ENCODE measurements at places on chromosomes 3 and 15.

DNA sequence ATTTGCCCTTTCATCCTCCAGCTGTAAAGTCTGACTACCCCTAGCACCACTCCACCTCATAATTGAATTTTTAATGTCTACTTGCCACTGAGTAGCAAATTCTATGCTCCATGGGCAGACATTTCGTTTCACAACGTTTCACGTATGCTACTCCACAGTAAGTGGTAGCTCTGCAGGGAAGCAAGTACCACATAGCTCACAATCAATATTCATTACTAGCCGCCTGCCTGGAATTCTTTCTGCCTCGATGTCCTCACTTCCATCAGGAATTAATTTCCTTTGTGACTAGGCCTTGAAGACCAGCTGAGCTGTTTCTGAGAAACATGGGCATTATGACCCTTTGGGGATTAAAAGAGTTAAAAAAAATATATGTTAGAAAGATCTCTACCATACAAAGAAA, 15.3 kb downstream of the NPTN start:
- DNase-seq: no peak

DNA sequence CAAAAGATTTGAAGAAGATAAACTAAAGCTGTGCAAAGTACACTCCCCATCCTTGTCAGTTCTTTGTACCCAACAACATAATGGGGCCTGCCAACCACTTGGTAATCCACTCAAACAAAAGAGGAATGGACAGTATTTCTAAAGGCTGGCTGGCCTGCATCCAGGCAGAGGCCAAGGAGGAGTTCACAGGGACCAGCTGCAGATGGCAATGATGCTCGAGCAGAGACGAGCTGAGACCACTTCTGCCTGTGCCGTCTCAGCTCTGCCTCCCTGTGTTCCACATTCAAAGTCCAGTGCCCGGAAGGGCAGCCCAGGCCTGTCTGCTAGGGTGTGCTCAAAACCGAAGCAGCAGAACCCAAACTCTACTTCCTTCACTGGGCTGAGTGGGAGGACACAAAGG, 14.3 kb downstream of the CXCR6 start:
- peak; percentile 1 for DNase-seq

- DNase-seq: no peak
Measured at GRCh38 chr15:96125721-96126415, 204.6 kb upstream of the NR2F2 start.

GRCh38 chr3:129432671-129433070, 4.2 kb upstream of the EFCAB12 start:
- no peak for DNase-seq

- DNase-seq: peak; percentile 94
Measured at GRCh38 chr3:158991146-158991705, 189.4 kb downstream of the MFSD1 start.

DNA sequence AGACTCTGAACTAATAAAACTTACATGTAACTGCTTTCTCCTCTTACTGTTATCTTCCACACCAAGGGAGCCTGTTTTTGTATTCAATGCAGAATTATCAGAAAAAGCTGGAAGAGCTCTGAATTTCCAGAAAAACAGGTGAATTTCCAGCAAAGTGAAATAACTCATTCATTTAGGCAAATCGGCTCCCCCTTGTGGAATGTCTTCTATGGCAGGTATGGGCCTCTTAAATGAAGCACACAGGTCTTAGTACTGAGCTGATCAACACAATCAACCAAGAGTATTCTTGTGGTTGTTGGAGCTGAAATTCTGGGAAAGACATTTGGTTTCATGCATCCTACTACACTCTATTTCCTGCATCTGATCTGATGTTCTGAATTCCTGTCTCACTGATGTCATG, 31.0 kb upstream of the PTPRG start:
- DNase-seq: peak; percentile 20

DNA sequence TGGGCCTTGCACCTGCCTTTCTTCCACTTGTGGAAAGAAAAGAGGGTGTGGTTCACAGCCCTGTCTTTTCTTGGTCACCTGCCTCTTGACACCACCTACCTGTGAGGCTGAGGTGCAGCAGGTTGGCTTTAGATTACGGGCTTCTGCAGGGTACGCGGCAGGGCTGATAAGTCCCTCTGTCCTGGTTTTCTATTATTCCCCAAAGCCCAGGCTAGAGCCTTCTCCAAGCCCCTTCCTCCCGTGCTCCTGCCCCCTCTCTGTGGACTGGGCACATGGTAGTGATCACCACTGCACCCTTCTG, 44.8 kb upstream of the HACD2 start:
- no peak for DNase-seq

GRCh38 chr3:16052964-16053363, 121.5 kb upstream of the GALNT15 start:
- no peak for DNase-seq

GRCh38 chr15:43930079-43930478, 103.3 kb downstream of the WDR76 start:
- DNase-seq: no peak

DNA sequence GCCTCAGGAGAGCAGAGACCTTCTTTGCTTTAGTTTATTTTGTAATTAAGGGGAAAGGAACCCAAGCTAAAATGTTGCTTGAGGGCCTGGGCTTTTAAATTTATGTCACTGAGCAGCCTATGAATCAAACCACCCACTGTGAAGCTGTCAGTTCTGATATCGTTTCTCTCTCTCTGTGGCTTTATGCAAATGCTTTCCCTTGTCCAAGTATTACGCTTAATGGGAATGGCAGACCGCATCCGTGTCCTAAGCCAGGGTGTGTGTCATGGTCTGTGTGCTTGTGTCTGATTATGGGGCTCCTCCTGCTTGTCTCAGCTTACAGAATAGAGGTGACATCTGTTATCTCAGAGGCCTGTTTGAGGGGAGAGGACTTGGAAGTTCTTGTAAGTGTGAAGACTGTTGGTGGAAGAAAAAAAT, 82.4 kb downstream of the EBLN2 start:
- DNase-seq: no peak

DNA sequence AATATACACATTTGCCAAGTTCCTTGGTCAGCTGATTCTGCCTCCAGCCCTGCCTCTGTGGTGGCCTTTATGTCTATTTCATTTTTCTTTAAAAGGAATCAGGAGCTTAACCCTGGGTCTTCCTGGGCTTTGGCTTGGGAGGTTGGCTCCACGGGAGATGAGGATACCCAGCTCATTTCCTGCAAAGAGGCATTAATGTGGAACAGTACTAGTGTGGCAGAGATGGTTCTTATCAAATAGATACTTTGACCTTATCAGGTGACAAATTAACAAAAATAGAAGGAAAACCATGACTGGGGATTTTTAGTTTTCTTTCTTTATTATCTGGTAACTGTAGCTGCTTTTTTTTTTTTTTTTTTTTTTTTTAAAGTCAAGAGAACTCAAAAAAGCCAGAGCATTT, 42.8 kb downstream of the BBS4 start:
- no peak for DNase-seq

DNA sequence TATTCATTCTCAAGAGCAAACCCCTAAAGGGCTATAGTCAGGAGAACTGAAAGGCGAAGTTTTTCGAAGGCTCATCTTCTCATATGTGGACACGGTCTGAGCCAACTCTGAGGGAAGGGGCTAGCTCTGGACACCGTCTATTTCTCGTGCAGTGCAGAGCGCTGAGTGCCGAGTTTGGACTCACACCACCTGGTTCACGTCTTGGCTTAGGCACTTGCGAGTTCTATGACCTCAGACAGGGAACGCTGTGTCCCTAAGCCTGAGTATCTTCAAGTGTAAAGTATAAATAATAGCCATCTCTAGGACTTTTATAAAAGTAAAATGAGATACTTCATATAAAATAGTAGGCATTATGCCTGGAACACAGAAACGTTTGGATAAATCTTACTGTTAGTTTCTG, 223.7 kb downstream of the FMN1 start:
- DNase-seq: no peak

DNA sequence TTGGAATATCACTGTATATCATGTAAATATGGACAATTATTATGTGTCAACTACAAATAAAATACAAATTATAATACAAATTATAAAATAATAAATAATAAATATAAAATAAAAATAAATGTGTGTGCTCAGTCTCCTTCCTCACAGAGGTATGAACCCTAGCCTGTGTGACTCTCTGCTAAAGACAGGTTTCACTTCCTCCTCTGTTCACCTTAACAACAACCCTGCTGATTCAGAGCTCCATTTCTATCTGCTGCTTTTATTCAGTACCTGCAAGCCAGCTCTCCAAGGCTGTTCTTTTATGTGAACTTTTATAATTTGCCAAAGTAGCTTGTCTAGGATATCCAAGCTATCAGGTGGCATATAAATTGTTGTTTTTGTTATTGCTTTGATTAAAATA, 610.7 kb upstream of the GRM7 start:
- no peak for DNase-seq

- DNase-seq: no peak
Measured at GRCh38 chr3:62211675-62212429, 161.5 kb downstream of the FEZF2 start.

DNA sequence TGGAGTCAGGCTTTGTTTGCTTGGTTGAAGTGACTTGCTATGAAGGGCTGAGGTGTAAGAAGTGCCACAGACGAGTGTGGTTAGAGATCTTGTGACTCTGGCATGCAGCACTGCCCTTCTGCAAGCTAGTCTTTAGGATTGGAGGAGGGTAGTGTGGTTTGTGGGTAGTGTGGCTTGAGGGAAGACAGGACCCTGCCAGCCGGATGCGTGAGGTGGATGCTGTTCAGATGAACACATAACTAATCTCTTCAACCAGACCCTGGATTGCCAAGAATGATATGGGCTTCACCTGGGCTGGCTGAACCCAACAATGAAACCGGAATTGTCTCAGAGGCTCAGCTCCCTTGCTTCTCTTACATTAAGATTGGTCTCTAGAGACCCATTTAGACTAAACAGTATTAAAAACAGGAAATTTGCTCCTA, 32.7 kb downstream of the STARD9 start:
- DNase-seq: no peak

DNA sequence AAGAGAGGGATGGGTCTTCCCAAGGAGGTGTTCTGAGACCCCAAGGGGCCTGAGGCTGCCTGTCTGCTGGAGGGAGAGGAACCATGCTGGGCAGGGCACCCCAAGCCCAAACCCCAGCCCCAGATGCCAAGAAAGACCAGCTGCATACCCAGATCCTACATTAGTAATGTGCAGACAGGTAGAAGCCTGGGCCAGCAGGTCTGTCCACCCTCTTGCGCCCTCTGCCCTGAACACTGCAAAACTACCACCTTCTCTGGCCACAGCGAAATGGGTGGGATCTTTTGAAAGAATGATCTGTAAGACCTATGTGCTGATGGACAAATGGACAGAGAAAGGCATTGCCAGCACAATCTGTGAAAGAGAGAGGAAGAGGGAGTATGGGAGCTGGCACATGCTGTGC, 283.2 kb downstream of the EPHB1 start:
- DNase-seq: no peak

DNA sequence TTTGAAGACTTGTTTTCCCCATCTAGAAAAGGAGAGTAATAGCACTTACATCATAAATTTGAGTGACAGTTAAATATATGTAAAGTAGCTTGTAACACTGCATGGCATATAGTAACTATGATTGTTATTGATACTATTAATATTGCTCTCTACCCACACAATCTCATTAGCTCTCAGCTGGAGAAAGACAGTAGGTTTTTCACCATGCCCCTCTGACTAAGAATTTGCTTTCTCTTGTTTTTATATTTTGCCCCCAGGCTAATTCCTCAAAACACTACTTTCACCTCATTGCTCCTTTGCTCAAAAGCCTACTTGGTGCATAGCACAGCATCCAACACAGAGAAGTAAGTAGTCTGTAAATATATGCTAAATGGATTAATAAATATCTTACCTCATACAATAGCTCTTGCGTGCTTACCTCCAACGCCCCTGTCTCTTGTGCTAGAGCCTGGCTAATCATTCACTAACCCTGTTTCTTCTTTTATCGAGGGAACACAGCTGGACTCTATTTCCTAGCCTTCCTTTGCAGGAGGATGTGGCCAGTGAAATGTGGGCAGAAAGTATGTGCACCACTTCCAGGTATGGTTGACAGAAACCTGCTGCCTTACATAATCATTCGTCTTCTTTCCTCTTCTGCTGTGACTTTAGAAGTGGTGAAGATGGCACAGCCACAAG, 190.0 kb downstream of the PLCH1 start:
- DNase-seq: no peak

DNA sequence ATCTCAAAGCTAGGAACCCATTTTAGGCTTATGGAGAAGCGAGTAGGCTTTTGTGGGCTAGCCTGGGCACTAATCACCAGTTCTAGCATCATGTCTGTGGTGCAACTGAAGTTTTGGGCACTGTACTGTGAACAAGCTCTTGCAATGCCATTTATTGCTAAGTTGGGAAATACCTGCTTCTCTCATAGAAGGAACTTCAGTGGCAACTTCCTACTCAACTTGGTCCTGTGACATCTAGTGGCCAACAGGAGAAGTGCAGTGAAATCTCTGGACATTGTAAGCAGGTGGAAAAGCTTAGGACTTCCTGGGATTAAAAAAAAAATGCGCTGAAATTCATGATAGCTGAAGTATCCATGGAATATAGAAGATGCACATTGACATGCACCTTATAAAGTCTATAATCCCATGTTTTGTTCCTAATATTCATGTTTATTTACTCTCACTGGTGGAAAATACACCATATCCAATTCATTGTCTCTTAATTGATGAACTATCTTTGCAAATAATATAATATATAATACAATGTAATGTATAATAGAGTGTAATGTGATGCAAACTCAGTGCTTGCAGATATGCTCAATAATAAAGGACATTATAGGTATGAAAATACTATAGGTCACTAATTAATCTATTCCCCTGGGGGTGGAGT, 6.5 kb upstream of the ALDH1A3 start:
- DNase-seq: peak; percentile 50

DNA sequence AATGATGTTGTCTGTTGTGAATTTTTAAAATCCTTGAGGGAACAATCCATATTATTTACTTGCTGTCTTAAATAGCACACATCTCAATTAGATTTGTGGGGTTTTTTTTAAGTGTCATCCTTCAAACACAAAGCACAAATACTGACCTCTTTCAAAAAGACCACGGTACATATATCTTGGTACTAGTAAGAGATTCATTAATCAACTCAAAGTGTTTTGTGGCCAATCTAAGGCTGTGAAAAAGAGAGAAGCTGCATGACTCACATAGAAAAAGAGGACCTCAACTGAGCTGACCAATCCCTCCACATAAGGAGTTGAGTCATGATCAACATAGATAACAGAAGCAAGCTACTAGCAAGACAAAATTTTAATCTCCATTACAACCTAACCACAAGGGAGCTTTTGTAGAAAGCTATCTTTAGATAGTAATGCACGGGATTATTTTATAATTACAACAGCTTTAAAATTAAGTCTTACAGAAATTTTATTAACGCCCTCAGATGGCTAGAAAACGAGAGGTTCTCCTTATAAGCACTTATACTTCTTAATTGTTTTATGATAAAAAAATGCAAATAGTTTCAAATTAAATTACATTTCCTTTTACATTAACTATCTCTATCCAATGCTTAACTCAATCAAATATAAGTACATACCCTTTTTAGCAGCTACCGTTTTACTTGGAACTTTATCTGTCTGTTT, 60.5 kb downstream of the TOP2B start:
- DNase-seq: no peak

- DNase-seq: no peak
Measured at GRCh38 chr15:90388462-90389380, 679 bp downstream of the IQGAP1 start.

GRCh38 chr3:123406598-123406997, 42.3 kb downstream of the ADCY5 start:
- no peak for DNase-seq

GRCh38 chr3:7800006-7800780, 701.4 kb upstream of the LMCD1 start:
- DNase-seq: no peak

GRCh38 chr3:157204431-157204830, 44.5 kb upstream of the CCNL1 start:
- peak; percentile 45 for DNase-seq
